ENCODE measurements at places on chromosomes 2 and 18. TPM values are rescaled to one million over a fixed set of nuclear protein-coding genes. Genes with fewer than 3 reads are reported as not detected.

UNC80 gene
- not detected for total RNA-seq

DNA sequence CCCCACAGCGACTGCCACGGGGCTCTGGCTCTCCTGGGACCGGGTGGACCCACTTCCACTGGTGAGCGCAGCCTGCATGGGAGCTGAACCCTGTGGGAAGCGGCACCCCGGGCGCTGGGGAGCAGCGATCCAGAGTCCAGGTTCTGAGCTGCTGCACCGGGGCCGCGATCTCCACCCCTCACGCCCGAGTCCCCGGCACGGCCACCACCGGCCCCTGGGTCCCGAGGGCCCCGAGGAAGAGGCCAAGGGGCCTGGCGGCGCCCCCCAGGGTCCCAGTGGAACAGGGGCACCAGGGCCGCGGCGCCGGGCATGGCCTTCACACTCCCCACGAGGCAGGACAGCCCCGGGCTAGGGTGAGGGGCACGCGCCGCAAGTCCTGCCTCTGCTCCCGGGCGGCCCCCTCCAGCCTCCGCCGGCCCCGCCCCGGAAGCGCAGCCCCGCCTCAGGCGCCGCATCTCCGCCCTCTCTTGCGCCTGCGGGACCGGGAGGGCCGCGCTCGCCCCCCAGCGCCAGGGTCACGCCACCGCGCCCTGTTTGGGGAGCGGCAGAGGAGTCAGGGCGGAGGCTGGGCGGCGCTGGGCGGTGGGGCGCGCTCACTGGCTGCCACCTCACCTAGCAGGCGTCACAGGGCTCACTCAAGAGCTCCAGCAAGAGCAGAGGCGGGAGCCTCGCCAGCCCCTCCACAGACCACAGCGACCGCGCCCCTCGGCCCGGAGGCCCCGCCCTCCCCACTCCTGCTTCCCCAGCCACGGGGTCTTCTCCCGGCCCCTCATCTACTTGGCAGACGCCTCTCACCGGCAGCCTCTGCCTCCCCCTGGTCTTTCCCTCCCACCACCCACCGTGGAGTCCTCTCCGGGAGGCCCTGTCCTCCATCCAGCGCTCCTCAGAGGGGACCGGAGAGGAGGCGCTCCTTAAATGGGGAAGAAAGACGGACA is 26.8 kb downstream of the THAP4 start:
- peak; percentile 51 for DNase-seq

SALL3 gene
- total RNA-seq, result 2.1 TPM

GRCh38 chr2:18159896-18160295 is 281.4 kb downstream of the KCNS3 start:
- DNase-seq, result no peak

LBX2 gene
- 1.9 TPM for total RNA-seq

LOXL3 gene
- total RNA-seq, result 4.2 TPM

GRCh38 chr2:147867050-147867449 is 22.2 kb downstream of the ACVR2A start:
- no peak for DNase-seq

- DNase-seq, result no peak
These were observed 366.4 kb upstream of the FSIP2 start for GRCh38 chr2:185372188-185372587.

- DNase-seq, result no peak
These were observed 847.4 kb upstream of the GCFC2 start for GRCh38 chr2:76558157-76558556.

- no peak for DNase-seq
These were observed 45.9 kb downstream of the RPIA start for GRCh38 chr2:88737385-88737784.

IL18R1 gene
- total RNA-seq, result 5.1 TPM

All from kidney epithelial cell (primary cell).